ENCODE measurements at places on chromosomes 5 and 9.

- DNase-seq = no peak
These were observed 56.7 kb downstream of the MAPKAP1 start for GRCh38 chr9:125650271-125650737.

GRCh38 chr5:53643445-53643844 is 83.0 kb downstream of the NDUFS4 start:
- no peak for DNase-seq

- DNase-seq = no peak
These were observed 92.3 kb upstream of the PARP8 start for GRCh38 chr5:50574121-50574520.

DNA sequence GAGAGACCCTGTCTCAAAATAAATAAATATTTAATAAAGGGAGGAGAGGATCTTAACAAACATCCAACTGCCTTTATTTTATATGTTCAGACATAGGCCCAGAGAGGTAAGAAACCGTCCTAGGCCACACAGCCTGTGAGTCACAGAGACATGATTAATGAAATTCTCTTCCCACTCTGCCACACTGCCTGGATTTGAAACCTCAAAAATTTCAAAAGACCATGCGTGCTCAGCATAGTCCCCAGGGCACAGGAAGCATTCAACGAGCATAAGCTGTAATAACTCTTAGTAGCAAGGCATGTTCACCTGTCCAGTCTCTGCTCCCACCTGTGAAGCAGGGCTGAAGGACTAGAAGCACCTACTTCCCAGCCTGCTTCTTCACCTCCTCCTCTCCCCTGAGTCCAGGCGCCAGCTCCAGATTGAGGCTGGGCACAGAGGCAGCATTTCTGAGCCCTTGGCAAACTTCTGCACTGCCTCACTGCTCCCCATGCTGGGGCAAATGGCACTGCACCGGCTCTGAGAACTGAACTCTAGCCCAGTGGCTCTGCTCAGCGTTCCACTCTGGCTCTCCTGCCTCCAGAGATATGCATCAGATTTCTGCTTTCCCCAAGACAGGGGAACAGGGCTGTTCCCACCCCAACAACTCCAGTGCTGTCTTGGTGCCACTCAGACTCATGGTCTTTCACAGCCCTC is 1.1 kb downstream of the FAT2 start:
- no peak for DNase-seq

DNA sequence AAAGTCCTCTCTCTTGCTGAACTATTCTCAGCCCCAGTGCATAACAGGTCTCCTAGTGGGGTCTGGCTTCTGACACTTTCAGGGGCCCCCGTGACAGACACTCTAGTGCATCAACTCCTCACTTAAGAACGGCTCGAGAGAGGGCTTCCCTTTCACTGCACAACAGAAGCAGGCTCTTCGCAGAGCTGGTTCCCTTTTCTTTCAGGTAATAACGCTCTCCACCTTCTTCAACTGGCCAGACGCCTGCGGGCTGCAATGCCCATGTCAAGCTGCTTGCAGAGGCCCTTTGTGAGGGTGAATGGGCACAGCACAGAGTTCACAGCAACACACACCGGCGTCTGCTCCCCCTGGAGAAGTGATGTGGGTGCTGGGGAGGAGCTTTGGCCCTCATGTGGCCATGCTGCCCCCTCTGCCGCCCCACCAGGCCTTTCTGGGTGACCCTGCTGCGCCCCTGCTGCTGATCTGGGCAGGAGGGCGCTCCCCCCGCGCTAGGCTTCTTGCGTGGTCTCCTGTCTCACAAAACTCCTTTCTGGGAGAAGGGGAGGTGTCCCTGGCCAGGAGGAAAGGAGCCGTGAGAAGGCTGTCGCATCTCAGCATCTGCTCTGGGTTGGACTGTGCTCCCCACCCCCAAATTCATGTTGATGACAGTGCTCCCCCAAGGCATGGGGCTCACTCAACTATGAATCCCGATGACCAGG is 2.4 kb downstream of the MRPL36 start:
- DNase-seq = no peak

- DNase-seq = no peak
These were observed 22.3 kb downstream of the TTF1 start for GRCh38 chr9:132384376-132384775.

DNA sequence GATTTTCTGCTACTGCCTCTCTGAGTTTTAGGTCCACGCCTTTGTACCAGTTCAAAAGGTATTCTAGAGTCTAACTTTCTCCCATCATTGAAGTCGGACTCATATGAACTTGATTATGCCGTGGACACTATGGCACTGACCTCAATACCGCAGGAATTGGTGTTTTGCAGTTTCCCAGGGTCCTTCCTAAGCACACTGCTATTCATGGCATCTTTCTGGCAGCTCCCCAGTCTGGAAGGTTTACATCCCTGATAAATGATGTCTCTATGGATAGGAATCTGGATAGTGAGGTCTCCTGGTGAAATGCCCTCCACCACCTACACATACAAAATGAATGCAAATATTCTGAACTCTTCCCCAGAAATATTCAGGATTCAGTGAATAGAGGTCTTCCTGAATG is 422.2 kb downstream of the CTNND2 start:
- DNase-seq = no peak

GRCh38 chr5:132184588-132184987 is 43.1 kb downstream of the P4HA2 start:
- no peak for DNase-seq

- no peak for DNase-seq
These were observed 997 bp downstream of the AUH start for GRCh38 chr9:91360551-91361290.

- DNase-seq = no peak
These were observed 96.3 kb downstream of the ARSB start for GRCh38 chr5:78888580-78889368.

Data from DMS 273 treated with DMSO at 0.1 percent for 48 hours (cell line).